WERI-Rb-1 (cell line): ENCODE measurements at places on chromosomes 1 and 21.

GRCh38 chr1:225771661-225772322 is 5.8 kb upstream of the SRP9 start:
- no peak for DNase-seq

GRCh38 chr1:58874757-58875755 is 91.2 kb upstream of the JUN start:
- no peak for DNase-seq

GRCh38 chr1:48936436-48936835 is 159.7 kb upstream of the BEND5 start:
- no peak for DNase-seq

DNA sequence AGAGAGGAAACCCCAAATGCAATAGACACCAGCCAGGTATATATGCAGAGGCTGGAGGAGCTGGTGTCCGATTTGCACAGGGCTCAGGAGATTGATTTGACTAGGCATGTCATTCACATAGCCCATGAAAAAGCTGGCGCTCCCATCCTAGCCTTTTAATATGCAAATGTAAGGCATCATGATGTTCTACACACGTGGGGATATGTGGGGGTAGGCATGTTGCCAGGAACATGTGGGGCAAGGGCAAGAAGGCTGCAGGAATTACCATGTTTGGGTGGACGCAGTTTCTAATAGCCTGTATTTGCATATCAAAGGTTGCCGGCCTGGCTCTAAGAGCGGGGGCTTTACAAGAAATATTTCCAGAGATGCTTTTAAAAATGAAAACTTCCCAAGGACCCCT is 11.7 kb upstream of the SH3GLB1 start:
- DNase-seq: no peak

DNA sequence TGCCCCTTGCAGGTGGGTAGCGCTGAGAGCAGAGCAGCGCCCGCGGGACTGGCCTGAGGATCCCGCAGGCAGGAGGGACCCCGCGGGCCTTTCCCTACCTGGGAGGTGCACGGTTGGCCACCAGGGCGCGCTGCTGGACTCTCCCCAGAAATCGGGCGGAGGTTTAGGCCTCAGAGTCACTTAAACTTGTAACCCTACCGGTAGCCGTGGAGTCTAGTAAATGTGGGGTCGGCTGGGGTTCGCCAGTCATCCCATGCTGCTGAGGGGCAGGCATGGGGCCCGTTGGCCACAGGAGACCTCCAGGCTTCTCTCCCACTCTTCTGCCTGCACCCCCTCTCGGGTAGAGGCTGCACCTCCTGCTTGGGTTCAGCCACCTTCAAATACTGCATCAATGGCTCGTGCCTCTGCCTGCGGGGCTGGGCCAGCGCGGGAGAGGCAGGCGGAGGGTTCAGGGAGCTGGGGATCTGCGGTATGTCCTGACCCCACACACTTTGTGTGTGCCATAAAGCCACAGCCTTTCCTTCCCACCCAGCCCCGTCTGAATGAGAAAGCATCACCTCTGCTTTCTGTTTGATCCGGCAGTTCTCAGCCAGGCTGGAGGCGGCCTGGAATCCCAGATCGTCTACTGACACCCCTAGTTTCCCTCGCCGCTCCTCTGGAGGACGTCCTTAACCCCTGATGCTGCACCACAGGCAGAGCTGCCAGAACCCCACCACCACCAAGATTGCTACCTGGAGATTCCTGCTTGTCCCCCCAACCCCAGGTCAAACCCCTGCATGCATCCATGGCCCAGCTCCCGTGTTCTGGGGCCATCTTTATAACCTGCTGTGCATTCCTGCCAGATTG is 12.3 kb upstream of the GSTM4 start:
- DNase-seq: peak; percentile 89

DNA sequence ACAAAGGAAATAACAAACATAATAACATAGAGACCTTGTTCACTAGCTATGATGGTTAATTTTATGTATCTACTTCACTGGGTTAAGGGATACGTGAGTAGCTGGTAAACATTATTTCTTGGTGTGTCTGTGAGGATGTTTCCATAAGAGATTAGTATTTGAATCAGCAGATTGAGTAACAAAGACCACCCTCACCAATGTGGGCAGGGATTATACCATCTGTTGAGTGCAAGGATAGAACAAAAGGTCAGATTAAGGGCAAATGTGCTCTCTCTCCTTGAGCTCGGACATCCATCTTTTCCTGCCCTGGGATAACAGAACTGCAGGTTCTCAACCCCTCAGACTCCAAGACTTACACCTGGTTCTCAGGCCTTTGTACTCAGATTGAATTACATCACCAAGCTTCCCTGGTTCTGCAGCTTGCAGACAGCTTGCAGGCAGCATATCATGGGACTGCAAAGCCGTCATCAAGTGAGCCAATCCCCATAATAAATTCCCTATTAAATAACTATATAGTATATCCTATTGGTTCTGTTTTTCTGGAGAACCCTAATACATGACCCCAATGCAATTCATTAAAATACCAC is 9.2 kb downstream of the SPATA6 start:
- peak; percentile 21 for DNase-seq

- DNase-seq: no peak
These were observed 511.4 kb downstream of the AJAP1 start for GRCh38 chr1:5165762-5166161.
